ENCODE measurements at places on chromosomes 2 and 18.

DNA sequence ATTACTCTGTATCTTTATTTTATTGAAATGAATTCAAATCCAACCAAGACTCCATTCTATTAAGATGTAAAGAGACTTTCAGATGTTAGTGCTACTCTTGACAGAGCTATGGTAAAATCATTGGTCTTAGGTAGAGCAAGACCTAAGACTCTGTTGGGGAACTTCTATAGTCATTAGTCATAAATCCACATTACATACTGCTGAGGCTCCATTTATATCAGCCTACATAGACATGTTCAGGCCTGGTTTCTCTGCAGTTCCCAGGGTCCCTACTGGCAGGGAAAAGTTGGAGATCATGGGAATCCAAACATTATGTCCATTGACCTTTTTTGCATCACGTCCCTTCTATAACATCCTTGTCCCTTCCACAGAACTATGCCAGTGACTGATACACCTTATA lies 580.4 kb upstream of the ZEB2 start:
- no peak for DNase-seq

DNA sequence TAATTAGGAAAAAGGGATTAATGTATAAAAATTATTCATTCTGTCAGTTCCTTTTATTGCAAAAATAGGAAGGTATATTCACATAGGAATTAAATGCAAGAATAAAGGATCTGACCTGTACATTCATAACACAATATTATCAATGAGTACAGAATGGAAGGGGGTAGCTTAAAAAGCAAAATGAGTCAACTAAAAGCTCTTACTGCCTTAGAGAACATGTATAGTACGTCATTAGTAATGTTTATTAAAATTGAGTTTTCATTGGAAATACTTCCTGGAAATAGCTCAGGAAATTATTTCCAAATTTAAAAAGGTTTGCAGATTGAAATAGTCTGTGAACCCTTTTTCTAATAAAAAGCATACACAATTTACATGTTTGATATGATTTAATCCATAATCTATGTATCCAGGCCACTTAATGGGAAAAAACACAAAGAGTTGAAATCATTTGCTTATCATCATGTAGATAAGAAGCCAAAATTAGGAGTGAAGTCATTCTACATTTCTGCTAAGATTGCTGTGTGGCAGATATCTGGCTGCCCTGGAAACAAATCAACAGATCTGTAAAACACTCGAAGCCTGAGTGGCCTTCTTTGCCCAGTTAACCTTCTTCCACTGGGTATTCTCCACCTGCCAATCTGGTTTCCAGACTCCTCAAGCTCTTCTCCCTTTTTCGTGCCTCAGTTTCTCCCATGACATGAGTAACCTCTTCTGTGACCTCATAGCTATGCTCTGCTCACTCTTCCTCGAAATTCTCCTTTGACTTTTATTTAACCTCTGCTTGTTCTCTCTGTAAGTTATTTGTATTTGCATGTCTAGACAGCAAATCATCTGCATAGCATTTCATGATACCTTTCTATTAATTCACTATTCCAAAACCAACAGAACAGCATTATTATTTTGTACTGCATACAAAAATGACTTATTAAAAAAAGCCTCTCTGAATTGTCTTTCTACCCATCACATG lies 181.2 kb upstream of the REV1 start:
- no peak for DNase-seq

- DNase-seq: peak; percentile 20
These were observed 79.6 kb downstream of the MSTN start for GRCh38 chr2:189982780-189983394.

DNA sequence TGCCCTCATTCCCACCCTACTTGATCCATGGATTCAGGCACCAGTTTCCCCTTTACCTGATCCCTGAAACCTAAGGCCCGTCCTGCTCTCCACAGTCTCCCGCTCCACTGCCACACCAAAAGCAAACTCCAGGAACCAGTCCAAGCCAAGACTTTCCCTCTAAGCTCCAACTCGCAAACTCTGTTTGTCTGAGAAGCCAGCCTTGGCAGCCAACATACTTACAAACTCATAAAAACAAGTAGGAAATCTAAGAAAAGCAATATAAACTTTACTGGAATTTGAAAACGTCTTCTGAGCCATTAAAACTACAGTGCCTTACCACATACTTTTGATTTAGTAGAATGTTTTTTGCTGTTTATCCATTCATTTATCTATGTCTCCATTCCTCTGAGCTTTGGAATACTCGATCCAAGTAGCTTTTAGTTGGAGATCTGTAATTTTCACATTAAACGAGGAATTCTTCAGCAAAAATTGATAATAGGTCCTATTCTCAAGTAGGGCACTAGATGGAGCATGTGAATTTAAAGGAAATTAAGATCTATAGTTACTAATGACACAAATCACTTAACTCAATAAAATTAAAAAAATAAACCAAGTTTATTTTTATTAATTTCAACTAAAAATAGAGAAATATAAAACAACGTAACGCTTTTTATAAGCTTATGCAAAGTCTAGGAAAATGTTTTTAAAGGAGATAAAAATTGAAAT lies 199.7 kb downstream of the MYO3B start:
- no peak for DNase-seq

GRCh38 chr18:10244341-10244740 lies 210.1 kb upstream of the APCDD1 start:
- DNase-seq: no peak

DNA sequence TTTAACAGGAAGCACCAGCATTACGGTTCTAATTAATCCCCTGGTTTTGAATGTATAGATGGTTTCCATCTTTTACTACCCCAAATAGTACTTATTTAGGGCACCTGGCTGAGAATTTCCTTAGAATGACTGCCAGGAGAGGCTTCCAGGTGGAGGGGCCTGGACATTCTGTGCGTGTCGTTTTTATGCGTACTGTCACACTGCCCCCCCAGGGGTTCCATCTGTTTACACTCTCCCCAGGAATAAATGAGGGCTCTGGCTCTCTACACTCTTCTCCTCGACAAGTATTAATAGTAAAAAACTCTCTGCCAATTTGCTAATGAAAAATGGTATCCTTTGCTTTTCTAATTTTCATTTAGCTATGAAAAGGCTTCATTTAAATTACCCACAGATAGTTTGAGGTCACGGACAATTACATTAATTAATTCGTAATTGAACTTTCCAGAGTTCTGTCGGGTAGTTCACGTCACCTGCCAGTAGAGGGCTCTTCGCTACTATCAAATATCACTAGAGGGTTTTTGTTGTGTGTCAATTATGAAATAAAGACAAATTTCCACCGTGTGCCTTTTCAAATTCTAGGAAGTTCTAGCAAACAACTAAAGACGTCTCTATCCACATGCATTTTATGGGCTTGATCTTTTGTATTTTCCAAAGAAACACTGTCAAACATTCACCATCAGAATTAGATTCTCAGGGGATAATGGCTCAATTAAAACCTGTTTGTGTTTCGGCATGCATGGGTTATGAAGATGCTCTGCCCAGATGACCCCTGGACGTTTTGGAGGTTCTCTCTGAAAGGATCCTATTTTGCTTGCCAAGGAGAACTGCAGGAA lies 88.8 kb upstream of the ASB18 start:
- DNase-seq: no peak

- DNase-seq: no peak
These were observed 224.2 kb downstream of the RBM43 start for GRCh38 chr2:151037434-151037833.

GRCh38 chr2:236163471-236164200 lies 4.5 kb downstream of the GBX2 start:
- DNase-seq: no peak

- DNase-seq: peak; percentile 67
These were observed 705 bp downstream of the EFR3B start for GRCh38 chr2:25042321-25043240.

GRCh38 chr18:58045242-58046092 lies 1.4 kb downstream of the NEDD4L start:
- DNase-seq: peak; percentile 86

- no peak for DNase-seq
These were observed 479 bp downstream of the RNMT start for GRCh38 chr18:13726972-13727331.

- DNase-seq: no peak
These were observed 278.3 kb upstream of the CYP26B1 start for GRCh38 chr2:72425996-72426395.

DNA sequence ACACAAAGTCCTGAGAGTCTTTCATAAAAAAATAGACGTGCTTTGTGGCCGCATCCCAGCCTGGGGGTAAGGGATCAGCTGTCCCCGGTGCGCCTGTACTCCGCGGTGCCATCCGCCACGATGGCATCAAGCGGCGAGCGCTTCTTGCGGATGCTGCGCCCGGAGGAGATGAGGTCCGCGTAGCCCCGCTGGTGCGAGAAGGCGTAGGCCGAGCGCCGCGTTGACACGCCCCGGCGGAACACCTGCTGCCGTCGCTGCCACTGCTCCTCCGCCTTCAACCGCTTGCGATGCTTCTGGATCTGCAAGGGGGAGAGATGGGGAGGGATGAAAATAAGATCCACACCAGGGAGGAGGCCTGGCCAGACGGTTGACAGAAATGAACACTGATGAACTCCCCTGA lies 26.8 kb upstream of the NARS1 start:
- DNase-seq: no peak

DNA sequence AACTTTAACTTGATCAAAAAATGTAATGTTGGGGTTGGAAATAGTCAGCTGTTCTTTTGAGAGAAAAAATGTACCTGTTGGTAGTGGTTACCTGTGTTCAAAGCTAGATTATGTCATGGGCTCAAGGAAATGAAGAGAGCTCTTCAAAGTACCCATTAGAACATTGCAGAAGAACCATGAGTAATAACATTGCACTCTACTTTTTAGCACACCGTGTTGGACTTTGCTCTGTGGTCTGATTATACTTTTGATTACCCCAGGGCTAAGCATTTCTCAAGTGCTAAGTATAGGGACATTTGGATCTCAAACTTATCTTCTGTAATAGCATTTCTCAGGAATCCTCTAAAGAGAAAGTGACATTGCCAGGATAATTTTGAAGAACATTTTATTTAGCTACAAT lies 1122.8 kb upstream of the CELF4 start:
- DNase-seq: no peak

DNA sequence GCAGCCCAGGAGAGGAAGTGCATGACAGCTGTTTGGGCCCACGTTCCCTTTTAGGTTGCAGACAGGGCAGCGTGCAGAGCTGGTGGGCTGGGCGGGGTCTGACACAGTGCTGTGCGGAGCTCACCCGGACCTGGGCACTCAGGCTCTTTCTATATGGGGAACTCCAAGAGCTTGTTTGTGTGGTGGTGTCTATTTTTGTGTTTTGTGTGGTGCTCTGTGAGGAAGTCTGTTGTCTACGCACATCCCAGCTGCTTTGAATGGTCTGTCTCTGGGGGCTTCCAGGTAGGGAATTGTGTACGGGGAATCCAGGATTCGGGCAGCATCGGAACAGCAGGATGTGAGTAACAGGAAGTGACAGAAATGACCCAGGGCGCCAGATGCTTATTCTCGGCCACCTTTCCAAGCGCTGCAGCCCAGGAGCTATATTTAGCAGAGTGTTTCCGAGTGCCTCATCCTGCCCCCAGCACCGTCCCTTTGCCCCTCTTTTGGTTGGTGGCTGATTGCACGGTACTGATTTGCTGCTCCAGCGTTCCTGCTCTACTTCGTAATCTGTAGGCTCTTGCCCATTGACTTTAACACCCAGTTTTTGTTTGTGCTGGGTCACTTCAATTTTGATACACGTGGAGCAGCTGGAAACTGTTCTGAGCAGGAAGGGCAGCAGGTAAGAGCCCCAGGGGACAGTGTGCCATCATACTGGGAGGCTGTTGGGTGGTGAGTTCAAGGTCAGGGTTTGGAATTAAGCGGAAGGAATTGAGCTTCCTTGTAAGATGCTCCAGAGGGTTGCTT lies 64.7 kb downstream of the DGKD start:
- DNase-seq: no peak

- DNase-seq: no peak
These were observed 65.8 kb upstream of the EDAR start for GRCh38 chr2:109054865-109055264.

GRCh38 chr2:178282075-178282815 lies 87.9 kb downstream of the OSBPL6 start:
- DNase-seq: no peak

DNA sequence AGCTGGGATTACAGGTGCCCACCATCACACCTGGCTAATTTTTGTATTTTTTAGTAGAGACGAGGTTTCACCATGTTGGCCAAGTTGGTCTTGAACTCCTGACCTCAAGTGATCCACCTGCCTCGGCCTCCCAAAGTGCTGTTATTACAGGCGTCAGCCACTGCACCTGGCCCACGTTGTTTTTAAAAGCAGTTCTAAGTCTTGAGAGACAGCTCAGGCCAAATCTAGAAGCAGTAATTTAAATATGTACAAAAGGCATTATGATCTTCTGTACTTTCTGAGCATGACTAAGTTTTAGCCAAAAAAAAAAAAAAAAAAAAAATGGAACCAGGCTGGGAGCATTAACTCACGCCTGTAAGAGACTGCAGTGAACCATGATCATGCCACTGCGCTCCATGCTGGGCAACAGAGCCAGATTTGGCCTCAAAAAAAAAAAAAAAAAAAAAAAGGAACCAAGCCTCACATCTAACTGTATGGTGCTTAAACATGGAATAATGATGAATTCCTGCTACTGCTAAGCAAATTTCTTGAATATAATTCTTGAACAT lies 4.0 kb downstream of the ABHD3 start:
- DNase-seq: no peak

DNA sequence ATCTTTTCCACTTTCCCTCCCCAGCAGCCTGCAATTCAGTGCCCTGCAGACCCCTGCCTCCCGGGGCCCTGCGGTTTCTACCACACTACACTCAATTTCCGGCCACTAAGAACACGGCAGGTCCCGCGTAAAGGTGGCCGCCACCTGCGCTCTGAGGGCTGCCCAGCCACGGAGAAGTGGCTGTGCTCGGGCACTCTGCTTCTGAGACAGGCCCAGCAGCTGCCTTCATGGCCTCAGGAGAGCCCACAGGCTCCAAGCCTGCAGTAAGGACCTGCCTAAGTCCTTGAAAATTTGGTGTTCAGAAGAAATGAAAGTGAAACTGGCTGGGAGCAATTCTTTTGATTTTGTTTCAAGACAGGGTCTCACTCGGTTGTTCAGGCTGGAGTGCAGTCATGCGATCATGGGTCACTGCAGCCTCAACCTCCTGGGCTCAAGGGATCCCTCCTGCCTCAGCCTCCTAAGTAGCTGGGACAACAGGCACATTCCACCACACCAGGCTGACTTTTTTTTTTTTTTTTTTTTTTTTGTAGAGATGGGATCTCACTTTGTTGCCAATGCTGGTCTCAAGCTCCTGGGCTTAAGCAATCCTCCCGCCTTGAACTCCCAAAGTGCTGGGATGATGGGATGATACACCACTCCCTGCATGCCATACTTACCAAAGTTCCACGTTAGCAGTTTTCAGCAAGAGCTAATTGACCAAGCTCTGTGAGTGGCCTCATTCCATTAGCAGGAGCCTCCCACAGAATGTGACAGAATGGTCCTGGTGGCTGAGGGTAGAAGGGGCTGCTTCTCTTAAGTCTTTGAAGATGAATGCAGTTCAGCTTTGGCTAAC lies 14.6 kb upstream of the ALPP start:
- DNase-seq: no peak

- no peak for DNase-seq
These were observed 12.4 kb downstream of the ALPK2 start for GRCh38 chr18:58616446-58616845.

DNA sequence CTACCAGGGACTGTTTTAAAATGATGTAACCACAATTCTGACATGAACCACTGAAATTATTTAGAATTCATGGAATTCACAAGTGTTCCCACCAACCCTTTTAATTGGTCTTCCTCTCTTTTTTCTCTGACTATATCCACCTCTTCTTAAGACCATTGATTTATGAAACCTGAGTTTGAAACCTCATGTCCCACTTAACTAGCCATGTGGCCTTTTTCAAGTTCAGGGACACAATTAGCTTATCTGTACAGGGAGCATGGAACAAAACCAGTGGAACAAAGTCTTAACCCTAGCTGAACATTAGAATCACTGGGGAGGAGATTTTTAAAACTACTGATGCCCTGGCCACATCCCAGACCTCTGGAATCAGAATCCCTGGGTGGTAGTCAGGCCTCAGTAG lies 41.6 kb upstream of the TMEM163 start:
- DNase-seq: no peak

Data from D341Med (cell line).